ENCODE measurements at places on chromosomes 7 and 10.

DNA sequence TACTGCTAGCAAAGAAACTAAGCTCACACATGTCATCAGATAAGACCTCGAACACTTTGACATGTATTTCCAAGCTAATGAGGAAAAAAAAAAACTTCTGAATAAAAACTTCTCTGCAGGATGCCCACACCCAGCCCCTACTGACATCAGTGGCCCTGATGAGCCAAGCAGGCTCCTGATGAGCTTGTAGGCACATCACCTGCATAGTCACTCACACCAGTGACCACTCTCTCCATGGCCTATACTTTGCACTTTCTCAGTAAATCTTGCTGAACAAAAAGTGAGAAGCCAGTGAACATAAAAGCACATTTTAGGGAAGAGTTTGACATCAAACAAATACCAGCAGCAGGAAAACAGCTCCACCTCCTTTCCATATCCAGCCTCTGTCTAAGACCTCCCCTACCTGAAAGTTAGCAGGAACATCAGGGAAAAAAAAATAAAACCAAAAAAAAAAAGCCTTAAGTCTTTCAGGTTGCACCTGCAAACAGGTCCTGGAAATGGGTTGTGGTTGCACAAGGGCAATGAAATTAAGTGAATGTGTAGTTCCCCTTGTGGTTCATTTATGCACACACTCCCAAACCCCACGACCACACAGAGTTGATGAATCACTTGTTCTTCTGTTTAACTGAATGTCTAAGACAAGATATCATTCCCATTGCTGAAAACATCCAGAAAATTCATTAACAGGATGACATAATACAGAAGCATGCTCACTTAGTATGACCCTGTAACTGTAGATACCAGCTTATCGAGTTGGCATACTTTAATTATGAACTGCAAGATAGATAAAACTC lies 205.2 kb upstream of the PDE1C start:
- no peak for DNase-seq

GRCh38 chr10:13365243-13365642 lies 17.1 kb upstream of the SEPHS1 start:
- no peak for DNase-seq

DNA sequence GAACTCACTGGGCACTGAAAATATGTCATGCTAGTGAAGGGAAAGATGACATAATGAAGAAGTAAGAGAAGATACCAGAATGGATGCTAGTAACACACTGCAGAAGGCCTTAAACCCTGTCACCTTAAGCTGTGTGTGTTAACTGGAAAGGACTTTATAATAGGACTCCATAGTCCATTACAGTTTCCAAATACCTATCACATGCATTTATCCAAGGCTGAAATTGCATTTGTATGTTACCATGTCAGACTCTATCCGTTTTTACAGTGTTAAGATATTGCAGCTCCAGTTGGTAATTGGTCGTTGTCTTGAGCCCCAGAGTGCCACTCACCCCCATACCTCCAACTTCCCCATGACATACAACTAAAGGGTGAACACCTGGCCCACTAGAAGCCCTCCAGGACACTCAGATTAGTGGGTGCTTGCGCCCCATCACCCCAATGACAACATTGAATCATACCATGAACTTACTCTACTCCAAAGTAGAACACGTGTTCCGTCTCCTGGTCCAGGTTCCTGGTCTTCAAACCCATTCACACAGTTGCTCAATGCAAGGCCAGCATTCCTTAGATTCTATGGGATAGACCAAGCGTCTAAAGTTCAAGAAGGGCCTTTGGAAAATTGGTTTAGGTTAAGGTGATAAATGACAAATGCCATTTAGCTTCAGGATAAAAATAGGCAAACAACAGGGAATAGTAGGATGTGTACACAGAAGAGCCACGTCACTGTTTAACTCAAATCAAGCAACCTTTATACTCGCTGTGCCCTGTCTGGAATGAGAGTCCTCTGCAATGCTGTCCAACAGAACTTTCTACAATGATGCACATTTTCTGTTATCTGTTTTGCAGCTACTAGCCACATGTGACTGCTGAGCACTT lies 2.1 kb upstream of the RAPGEF5 start:
- no peak for DNase-seq

GRCh38 chr7:79880312-79880711 lies 254.3 kb upstream of the GNAI1 start:
- DNase-seq = no peak

DNA sequence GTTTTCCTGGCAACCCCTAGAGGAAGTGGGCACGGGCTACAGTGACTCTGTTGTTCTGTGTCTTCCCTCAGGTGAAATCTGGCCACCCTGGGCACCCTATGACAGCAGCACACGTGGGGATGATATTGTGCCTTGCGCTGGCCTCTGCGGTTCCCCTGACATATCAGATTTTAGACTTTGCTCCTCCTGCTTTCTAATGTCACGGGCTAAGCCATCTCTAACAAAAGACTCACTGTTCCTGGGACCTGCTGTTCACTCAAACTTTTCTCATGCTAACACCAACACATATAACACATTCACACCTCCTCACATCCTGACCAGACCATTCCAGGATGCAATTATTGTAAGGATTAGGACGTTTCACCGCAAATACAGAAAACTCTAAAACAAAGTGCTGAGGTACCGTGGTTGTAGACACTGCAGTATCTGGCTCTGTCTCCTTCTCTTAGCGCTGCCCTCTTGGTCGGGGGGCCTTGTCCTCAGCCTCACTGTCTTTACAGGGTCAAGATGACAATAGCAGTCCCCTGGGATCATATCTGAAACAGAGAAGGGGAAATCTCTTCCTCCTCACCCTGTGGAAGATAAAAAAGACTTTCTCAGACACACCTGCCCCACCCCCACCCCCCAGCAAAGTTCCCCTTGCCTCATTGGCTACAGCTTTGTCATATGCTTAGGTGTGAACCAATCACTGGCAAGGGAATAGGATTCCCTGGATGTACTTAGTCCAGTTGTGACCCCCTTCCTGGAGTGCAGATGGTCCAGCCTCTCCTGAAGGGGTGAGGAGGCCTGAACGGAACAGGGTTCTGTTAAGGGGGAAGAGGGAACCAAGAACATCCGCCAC lies 14.1 kb downstream of the CHN2 start:
- peak; percentile 16 for DNase-seq

DNA sequence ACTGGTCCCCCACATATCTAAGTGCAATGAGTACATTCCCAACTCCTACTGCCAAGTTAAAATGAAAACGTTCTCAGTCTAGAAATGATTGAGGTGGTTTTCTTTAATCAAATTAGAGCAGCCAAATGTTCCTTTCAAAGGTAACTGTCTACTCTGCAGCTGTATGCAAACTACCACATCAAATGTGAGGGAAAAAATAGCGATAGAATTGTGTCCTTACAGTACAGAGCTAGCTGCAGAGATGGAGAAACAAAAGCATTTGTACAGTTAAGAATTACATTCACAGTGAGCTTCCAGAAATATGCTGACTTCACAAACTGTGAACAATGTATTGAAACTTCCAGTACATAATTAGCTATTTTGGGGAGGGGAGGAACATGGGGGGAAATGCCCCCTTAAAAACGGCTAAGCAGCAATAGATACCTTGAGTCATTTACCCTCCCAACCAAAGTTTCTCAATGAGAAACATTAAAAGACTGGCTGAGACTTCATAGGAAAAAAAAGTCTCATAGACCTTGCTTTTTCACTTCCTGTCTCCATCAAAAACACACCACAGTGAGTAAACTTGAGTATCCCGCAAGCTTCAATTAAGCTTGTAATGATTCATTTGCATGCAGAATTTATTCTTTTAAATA lies 22.9 kb downstream of the CDK6 start:
- DNase-seq = no peak

GRCh38 chr10:11208908-11209829 lies 191.5 kb downstream of the CELF2 start:
- no peak for DNase-seq

GRCh38 chr7:49400891-49401550 lies 372.4 kb upstream of the VWC2 start:
- DNase-seq = no peak

DNA sequence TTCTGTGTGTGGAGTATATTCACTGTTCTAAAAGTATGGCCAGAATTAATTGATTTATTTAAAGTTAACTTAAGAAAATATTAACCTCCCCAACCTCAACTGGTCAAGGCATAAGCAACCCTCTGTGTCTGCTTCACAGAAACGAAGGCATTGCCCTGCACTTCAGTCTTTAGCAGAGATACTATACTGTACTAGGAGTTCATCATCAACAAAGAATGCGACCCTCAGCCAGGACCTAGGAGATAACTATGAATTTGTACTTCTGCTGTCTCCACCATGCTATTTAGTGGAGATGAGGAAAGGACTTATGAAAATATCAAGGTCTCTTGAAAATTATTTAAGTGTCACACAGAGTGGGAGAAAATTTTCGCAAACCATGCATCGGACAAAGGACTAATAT lies 35.7 kb upstream of the SEMA3D start:
- no peak for DNase-seq

DNA sequence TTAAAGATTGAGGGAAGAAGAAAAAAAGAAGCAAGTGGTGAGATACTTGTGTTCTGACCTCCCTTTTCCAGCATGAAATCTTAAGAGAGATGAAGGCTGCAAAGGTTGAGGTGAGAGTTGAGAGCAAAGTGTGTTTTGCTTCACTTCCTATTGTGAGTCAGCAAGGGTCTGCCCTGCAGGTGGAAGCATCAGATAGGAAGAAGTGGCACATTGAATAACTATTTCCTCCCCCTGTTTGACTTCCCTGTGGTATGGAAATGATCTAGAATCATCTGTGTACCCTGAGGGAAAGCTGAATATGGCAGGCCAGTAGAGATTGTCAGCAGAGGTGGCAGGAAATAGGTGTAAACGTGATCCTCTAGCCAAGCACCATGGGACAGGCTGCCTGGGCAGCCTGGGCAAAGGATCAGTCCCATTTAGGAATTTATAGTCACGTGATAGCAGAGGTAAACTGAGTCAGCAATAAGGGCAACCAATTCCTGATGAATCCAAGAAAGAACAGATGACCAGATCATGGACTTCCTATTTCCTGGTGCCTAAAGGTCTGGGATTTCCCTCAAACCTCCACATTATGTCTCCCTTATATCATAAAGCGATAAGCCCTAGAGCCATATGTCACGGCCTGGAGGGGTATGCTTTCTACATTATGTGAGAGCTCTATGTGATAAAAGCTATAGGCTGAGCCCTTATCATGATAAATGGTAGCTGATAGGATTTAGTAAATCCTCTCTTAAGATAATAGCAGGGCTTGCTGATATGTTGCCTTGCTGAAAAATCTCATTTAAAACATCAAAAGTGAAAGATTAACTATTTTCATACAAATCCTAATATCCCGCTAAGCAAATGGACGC lies 287.0 kb downstream of the MDFIC start:
- no peak for DNase-seq

DNA sequence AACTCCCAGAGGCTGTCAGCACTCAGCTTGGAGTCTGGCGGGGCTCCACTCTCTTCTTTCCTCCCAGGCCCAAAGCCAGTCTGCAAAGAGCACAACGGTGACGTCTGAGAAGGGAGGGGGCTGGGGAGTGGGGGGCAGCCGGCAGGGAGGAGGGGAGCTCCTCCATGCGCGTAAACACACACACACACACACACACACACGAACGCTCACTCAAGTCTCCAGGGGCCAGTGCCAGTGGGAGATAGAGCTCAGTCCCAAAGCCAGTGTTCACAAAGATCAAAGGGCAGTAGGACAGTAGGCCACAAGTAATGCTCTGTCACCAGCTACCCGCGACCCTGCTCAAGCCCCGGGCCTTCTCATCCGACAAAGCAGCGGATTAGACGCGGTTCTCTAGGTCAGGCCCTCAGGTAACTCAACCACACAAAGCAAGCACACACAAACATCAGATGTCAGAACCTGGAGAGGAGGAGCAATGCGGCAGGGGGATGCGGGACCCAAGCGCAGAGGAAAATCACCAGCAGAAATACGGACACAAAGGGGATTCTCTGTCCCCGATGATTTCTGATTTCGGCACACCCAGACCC lies 19.9 kb downstream of the TCAF1 start:
- no peak for DNase-seq

- no peak for DNase-seq
Observed at GRCh38 chr7:22799633-22800032, 23.0 kb downstream of the TOMM7 start.

DNA sequence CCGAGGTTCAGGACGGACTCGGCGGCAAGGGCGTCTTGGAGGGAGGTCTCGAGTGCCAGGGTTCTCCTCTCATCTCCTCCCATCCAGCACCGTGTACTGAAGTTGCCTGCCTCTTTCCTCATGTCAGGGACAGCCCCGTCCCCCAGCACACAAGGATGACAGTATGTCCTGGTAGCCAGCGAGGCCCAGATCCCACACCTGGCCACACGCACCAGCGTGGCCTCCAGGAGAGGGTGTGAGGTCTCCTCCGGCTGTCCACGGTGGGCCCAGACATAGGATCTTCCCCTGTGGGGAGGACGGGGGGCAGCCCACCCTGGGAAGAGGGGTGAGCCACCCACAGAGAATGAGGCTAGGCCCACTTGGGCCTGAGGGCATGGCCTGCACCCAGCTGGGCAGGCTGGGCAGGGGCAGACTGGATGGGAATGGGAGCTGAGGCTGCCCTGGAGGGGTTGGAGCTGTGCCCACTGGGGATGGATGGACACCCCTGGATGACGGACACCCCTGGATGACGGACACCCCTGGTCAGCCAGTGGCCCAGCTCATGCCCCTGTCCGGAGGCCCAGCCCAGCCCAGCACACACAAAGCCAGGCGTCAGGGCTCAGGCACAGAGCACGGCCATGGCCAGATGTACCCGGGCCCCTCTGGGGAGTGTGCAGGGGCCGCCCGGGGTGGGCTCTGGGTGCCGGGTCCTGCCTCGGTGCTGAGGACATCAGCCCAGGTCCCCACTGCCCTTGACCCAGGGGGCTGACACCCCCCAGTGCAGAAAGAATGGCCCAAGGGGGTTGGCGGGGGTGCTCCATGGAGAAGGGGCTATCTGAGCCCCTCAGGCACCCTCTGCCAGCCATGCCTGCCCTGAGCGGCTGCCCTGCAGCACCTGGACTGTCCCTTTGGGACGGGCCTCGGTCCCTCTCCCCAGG lies 30.9 kb upstream of the CFAP46 start:
- DNase-seq = no peak

DNA sequence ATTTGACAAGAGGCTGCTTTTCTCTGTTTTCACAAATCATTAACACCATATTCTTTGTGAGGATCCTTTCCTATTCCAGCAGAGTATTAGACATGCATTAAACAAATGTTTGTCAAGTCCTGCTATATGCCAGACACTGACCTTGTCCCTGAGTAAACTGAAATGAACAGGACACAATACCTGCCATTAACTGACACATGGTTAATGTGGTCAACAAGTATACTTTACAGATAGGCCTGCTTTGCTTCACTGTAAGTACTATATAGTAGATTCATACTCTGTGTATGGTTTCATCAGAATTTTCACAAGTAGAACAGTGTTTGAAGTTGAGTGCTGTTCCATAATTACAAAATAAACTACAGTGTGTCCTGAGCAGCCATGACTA lies 5.9 kb downstream of the TNKS2 start:
- no peak for DNase-seq

DNA sequence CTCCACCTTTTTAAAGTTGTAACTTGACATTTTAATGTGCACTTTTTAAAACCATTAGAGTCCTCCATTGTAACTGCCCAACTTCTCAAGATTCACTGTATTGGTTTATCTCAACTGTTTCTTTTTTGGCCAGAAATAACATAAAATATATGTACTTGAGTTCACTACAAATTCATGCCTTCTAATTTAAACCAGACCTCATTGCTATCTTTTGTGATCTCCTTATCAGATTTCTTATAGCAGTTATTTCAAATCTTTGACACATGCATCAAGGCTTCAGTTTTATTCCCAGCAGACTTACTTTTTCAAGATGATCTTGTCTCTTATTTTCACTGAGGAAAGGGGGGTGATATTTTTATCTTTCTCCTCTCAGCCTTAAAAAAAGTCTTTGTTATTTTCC lies 154.3 kb downstream of the PHF14 start:
- no peak for DNase-seq

- peak; percentile 15 for DNase-seq
Observed at GRCh38 chr7:30800785-30801252, 29.6 kb downstream of the MINDY4 start.
